Activated CD4-positive, alpha-beta T cell treated with anti-CD3 and anti-CD28 coated beads, Interleukin-10, Interleukin-2, amounts not matched to agents 100 ng/mL and 50 ng/mL, durations not matched to agents 16 hours and 8 hours (primary cell): ENCODE measurements at places on chromosomes 13 and 19.

- no peak for DNase-seq
Measured at GRCh38 chr19:18895824-18896341, at the start of gene CERS1. Gene CERS1, minus strand, starts transcription at chr19:18896158. Its CDS starts 86 bp downstream, at chr19:18896072.

GRCh38 chr13:112855859-112856258, 113.2 kb upstream of the MCF2L start:
- no peak for DNase-seq

- no peak for DNase-seq
Measured at GRCh38 chr13:46686171-46686570, 110.8 kb downstream of the ESD start.

DNA sequence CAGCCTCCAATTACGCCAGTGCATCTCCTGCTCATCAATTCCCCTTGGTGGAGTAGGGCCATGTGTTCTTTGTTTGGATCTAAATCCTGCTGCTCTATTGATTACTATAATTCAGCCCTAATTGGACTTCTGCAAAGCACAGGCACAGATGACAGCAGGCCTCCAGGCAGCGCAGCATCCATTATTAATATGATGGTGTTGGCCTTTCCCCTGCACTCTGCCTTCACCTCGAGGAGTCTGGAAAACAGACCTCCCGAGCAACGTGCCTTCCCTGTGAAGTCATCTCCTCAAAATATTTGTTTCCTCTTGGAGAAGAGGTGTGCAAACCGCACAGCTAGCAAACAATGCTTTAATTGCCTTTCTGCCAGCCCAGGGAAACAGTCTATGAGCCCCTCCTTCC, 92.5 kb downstream of the UQCRFS1 start:
- DNase-seq = no peak

DNA sequence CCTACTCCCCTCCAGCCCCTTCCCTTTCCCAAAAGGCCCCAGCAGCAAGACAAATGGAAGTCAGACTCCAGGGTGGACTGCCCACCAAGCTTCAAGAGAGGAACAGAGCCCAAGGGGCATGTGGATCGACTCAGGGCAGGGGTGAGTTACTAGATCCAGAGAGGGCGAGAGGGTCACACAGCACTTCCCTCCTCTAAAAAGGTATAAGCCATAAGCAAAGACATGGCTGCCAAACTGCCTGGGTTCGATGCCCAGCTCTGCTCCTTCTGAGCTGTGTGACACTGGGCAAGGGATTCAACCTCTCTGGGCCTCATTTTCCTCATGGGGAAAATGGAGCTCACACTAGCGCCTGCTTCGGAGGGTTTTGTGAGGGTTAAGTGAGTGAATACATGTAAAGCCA, 3.8 kb downstream of the PPP1R14A start:
- no peak for DNase-seq

DNA sequence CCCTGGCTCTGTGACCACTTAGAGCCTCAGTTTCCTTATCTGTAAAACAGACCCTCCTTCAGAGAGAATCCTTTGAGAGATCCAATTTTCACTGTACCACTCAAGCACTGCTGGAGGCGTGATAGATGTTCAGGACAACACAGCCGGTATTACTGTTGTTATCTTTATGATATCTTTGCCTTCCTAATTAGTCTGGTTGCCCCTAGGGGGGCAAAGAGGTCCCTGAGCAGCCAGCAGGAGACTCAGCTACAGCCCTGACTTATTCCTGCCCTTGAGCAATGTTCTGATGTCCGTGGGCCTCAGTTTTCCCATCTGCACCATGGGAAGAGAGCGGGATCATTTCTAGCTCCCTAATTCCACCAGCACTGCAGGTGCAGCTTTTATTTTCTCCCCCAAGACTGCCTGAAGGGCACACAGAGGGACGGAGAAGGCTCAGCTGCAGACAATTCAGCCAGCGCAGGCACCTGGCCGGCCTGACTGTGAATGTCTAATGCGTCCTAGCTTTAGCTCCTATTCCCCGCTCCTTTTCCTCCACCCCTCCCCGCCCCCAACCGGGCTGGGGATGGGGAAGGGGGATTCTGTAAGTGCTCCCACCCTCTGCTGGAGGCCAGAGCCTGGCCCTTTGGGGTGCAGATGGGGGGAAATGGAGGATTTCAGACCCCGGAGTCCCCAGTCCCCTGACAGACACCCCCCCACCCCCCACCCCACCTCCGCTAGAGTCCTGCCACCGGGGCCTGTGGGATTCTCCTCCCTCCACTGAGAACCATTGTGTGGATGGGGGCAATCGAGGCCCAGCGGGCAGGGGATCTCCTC, 16.2 kb downstream of the TLE5 start:
- DNase-seq = no peak

- no peak for DNase-seq
Measured at GRCh38 chr13:33087091-33087490, 70.9 kb downstream of the KL start.

DNA sequence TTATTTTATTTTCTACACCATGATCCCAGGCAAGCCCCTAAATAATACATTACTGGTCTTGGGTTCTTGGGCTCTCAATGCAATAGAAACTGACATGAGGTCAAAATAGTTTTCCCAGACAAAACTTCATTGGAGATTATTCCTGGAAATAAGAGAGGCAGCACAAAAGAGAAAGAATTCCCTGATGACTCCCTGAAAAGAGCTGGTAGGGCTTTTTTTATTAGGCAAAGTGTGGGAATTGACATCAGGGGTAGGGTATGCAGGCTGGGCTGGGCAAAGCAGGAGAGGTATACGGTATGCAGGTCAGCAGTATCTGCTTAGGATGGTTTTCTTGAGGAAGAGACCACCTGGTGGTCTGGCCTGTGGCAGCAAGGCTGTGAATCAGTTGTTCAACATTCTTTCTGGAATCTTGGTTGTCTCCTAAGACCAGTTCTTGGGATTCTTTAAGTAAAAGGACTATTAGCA, 9.3 kb upstream of the IGFL3 start:
- no peak for DNase-seq

DNA sequence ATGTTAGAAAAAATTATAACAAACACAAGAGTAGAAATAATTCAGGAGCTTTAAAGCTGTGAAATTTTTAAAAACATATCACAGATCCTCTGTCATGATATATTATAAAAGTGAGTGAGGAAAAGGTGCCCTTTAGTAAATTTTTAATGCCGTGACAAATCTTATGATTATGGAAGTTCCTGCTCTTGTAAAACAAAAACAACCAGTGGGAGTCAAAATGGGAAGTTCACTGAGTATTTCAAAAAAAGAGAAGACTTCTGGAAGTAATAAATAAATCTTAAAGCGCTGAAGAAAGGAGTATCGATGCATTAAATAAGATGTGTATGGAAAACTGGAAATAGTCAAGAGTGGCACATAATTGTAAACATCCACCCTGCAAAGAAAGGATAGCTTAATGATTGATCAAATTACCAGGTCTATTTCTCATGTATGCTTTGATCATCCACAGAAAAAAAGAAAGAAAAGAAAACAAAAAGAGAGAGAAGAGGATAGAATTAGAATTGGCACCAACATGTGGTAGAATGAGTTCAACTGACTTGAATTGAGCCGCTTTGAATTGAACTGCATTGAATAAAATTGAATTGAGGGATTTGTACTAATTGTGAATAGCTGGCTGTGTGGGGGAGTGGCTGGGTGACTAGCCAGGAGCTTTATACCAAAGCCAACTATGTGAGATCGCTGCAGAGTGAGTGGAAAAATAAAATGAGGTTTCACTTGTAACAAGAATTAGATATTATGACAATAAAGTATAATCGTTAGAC, 647.6 kb upstream of the SPRY2 start:
- DNase-seq = no peak

- no peak for DNase-seq
Measured at GRCh38 chr13:37602733-37603381, 4.3 kb upstream of the POSTN start.

- no peak for DNase-seq
Measured at GRCh38 chr19:10158485-10158884, 36.3 kb downstream of the DNMT1 start.

DNA sequence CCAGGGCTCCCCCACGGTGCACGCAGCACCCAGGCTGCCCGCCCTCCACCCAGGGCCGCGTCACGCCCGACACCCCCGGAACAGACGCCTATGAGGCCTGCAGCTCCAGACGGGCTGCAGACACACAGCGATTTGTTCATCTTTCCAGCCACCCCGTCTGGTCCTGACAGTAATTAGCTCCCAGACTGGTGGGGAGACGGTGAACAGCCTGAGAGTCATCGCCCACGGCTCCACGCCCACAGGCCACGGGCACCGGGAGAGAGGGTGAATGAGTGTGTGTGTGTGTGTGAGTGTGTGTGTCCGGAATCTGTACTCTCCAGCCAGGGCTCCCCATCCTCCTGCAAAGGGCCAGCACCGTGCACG, 18.1 kb downstream of the GADD45B start:
- DNase-seq = no peak

- DNase-seq = no peak
Measured at GRCh38 chr13:92461831-92462230, 764.8 kb upstream of the GPC6 start.

GRCh38 chr19:7869453-7869909, 4.7 kb downstream of the PRR36 start:
- DNase-seq = peak; percentile 81

GRCh38 chr19:41546386-41546789, 29.6 kb upstream of the CEACAM21 start:
- peak; percentile 73 for DNase-seq

DNA sequence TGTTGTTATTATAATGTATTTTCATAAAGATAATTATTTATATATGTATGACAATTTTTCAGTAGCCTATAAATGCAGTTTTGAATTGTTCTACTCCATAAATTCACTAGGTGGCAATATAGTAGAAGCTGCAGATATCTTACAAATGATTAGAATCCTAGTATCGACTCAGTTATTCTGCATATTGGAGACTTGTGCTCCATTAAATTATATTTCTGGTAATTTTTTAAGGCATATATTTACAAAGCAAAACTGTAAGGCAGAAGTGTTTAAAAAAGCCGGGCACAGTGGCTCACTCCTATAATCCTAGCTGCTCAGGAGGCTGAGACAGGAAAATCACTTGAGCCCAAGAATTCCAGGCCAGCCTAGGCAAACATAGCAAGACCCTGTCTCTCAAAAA, 58.7 kb downstream of the DPY19L3 start:
- no peak for DNase-seq

DNA sequence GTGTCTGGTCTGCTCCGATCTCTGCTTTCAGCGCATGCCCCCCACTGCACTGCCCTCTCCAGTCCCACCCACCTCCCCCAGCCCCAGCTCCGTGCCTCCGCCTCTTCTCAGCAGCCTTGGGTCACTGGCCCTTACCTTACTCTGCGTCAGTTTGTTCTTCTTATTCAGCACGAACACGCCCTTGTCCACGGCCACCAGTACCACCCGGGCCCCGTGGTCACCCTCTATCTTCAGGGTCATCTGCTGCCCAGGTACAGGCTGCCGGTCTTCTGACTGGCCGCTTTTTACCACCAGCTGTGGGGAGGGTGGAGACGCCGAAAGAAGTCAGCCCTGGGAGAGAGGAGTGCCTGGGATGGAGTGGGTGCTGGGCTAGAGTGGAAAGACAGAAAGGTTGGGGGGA, 10.9 kb downstream of the C3 start:
- no peak for DNase-seq

- no peak for DNase-seq
Measured at GRCh38 chr13:91620670-91621141, 222.3 kb downstream of the GPC5 start.

- DNase-seq = no peak
Measured at GRCh38 chr19:38308006-38308766, 4.1 kb downstream of the C19orf33 start.

DNA sequence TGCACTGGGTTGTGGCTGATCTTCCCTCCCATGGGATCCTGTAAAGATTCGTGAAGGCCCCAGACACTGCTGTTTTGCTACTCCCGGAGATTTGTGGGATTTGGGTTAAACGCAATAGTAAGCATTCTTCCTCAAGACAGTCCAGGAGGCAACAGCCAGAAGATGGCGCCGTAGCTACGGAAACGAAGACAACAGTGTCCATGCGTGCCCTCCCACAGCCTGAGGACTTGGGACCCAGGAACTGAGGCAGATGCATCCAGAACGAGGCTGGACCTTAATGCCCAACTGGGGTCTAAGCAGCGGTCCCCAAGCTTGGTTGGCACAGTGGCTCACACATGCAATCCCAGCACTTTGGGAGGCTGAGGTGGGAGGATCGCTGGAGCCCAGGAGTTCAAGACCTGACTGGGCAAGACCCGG, 57.6 kb upstream of the ZNF507 start:
- peak; percentile 35 for DNase-seq

GRCh38 chr13:47831265-47831664, 169.8 kb downstream of the SUCLA2 start:
- no peak for DNase-seq

DNA sequence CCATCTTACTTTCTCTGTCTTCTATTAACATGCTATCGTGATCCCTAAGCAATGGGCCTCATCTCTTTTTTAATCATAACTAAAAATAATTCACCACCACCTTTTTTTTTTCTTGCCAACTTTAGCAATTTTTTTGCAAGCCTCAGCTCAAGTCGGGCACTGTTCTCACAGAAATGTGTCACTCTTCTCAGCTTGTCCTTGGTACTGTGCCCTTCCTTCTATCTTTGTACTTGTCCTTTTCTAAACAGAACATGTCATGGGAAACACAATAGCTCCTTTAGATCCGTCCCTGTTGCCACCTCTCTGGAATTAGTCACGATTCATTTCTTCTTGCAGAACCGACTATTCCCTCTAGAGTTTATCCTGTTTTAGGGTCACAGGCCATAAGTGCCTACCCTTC, 10.3 kb downstream of the SERP2 start:
- DNase-seq = no peak

DNA sequence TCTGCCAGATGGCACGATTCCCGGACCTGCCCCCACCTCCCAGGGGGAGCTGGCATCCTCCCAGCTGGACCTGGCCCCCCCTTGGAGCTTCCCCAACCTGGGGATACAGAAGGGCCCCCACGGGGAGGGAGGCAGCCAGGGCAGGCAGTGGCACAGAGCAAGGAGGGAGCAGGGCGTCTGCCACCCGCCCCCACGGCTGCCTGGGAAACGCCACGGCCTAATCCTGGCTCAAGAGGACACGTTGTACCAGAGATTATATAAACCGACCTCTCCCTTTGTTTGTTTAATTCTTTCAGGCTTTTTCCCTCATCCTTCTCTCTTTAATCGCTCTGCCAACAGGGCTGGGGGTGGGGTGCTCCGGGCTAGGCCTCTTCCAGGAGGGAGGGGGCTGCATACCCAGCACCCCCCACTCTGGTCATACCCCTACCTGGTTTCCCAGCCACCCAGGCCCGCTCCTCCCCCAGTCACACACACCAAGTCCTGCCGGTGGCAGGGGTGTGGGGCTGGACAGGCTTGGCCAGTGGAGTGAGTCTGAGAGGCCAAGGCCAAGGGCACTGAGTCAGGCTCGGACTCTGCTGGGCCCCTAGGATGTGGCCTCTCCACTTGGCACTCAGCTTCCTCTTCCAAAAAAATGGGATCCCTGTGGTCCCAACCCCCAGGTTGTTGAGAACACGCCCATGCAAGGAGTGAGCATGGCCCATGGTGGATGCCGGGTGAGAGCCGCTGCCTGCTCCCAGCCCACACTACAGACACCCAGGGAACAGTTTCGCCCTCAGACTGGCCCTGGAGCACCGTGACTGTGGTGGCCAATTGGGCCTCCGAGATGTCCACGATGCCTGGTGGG, 29.5 kb upstream of the NFIC start:
- no peak for DNase-seq
